Fibroblast of skin of scalp (primary cell): ENCODE measurements at places on chromosomes 2 and 18.

DNA sequence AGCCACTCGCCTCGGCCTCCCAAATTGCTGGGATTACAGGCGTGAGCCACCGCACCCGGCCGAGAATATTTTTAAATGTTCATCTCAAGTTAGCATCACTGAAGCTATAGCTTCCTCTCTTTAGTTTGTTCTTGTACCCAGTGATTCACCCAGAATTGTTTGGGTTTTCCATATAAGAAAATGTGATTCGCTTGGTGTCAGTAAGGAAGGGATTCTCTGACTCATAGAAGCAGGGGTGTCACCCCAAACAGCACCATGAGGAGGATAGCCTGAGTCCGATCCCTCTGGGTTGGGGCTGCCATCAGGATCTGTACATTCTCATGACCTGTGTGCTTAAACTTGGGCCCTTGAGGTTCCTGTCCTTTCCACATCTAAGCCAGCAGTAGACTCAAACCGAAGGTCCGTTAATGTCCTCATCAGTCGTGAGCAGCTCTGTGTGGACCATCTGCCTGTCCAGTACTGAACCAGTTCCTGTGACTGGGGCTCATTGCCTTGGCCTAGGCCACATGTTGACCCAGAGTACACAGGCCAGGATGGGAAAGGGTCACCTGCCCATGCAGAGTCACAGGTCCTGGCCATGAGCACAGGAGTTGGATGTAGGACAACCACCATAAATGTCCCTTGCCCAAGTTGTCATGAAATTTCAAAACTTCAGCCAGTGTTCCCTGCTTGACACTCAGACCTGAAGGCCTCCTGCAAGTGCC is 311.9 kb downstream of the GBX2 start:
- DNase-seq: peak; percentile 43

- DNase-seq: no peak
Observed at GRCh38 chr2:217725409-217725808, 277.4 kb downstream of the TNS1 start.

- DNase-seq: no peak
Observed at GRCh38 chr2:156753766-156754165, 317.6 kb downstream of the GPD2 start.

- DNase-seq: peak; percentile 99
Observed at GRCh38 chr2:222993920-222994650, 57.9 kb upstream of the KCNE4 start.

DNA sequence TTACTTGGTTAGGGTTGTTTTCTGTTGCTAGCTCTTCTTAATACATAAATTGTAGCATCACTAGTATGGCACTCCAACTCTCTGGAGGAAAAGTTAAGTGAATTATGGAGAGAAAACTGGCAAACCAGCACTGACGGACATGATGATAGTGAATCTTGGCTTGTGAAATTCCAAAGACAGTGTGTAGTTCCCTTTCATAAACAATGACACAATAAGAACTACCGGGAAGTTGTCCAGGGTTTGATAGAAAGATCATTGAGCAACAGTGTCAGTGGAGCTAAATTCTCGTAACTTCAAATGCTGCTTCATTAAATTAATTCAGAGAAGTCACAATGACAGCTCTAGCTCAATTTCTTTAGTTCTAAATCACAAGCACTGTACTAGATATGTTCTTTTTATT is 66.5 kb downstream of the RIT2 start:
- peak; percentile 21 for DNase-seq

- DNase-seq: no peak
Observed at GRCh38 chr2:43727634-43728014, 46.2 kb upstream of the DYNC2LI1 start.

- no peak for DNase-seq
Observed at GRCh38 chr18:38019292-38019691, 453.7 kb upstream of the CELF4 start.

GRCh38 chr2:83058683-83059082 is 1400.4 kb downstream of the SUCLG1 start:
- no peak for DNase-seq

GRCh38 chr2:162056796-162057399 is 17.1 kb downstream of the DPP4 start:
- DNase-seq: no peak

DNA sequence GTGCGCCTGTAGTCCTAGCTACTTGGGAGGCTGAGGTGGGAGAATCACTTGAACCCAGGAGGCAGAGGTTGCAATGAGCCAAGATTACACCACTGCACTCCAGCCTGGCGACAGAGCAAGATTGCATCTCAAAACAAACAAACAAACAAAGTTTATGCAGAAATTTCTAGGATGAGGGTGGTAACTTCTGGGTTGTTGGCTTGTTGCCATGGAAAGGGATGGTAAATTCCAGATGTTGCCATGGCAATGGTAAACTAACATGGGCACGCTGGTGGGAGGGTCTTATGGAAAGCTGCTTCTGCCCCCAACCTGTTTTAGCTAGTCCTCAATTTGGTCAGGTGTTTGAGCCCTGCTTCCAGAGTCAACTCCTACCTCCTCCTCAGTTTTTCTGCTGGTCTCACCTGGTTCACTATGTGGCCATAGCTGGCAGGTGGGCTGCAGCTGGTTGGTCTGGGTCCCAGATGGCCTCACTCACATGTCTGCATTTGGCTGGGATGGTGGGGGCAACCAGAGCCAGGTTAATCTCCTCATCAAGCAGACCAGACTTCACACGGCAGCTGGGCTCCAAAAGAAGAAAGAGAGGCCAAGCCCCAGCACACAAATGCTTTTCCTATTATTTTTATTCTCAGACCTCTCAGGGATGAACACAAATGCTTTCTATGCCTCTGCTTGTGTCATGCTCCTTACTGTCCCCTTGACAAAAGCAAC is 26.6 kb upstream of the TEX44 start:
- DNase-seq: no peak

- DNase-seq: no peak
Observed at GRCh38 chr18:42641996-42642395, 473.5 kb downstream of the RIT2 start.

DNA sequence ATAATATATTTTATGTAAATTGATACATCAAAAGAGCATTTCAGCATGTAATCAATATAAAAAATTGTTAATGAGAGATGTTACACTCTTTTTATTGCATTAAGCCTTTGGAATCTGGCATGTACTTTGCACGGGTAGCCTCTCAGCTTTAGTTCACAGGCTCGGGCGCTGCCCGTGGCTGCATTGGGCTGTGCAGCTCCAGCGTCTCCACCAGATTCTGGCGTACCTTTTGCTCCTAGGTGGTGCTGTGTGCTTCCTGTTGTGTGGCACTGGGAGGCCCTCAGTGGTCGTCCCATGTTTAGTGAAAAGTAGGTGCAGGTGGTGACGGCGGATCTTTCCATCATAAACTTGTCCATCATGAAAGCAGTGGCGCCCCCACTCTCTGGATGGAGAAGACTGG is 24.4 kb downstream of the LRRFIP1 start:
- DNase-seq: no peak

DNA sequence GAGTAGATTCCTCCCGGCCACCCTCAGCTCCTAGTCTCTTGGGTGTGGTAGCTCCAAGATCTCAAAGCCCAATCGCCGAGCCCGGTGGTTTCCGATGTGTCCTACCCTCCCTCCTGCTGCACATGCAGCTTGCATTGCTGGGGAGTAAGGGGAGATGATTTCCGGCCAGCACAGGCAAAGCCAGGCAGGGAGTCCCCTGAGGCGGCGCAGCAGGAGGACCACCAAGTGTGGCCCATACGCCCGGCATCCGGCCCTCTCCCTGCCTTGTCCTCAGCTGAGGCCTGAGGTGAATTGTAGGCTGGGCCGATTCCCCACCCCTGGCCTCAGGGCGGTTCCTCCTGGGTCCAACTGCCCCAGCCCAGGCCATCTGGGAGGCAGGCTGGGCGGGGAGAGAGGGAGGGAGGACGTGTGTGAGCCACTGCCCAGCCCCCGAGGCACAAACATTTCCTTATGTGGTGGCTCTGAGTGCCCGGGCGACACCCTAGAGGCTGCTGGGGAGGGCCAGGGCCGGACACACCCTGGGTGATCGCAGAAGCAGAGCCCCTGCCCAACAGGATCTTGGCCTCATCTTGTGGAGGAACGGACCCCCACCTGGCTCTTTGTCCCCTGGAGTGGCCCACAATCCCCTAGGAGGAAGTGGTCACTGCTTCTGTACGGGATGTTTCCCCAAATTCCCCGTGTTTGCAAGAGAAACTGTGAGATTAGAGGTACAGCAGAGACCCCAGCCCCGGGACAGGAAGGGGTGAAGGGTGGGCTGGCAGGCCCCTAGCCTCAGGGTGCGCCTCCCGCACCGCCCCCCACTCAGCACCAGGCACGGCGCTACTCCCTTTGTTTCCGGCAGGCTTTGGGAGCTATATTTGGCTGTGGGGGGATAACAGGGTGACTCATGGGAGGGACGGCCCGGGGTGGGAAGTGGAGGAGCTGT is 41.9 kb upstream of the PTMA start:
- DNase-seq: peak; percentile 99
